ENCODE measurements at places on chromosomes 12 and 14.

- DNase-seq = no peak
Observed at GRCh38 chr14:99601361-99601831, 2.6 kb downstream of the CCDC85C start.

- DNase-seq = no peak
Observed at GRCh38 chr12:62737615-62738014, 197.3 kb downstream of the PPM1H start.

DNA sequence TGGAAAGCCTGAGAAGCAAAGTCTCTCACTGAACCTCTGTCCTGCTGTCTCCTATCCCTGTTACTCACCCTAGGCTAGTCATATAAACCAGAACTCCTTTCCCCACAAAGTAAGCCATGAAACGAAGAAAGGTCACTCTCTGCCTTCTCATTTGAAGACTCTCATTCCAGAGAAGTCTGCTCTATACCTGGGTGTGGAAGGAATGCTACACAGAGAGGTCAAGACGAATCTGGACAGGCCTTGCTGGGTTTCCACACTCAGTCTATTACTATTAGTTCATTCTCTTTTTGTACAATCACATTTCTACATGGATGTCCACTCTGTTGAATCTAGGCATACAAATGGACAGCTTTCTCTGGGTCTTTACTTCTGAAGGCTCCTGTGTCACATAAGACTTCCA, 2.4 kb upstream of the AEBP2 start:
- DNase-seq = no peak

DNA sequence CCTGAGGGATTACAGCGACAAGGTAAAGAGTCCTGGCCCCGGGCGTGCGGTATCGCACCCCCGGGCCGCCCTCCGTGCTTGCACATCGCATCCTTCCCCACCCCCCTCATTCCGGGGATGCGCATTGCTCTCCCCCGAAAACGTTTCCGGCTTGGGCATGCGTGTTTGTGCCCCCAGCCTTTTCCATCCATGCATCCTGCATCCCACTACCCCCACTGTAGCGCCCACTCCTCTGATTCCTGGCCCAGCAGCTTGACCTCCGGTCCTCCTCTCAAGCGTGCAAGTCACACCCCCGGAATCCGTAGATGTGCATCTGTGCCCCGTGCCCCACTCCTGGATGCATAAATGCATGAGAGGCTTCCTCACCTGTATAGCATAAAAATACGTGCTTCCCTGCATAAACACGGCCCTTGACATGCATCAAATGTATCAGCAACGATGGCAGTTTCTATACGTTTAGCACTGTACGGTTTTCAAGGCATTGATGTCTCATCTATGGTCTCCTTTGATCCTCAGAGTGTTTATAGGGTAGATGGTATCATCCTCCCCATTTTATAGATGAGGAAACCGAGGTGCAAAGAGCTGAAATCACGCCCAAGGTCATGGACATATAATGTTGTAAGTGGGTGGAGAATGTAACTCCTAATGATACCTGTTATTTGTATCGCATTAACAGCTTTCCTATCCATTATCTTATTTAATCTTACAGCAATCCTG, 484 bp downstream of the RIC8B start:
- DNase-seq = no peak

- DNase-seq = no peak
Observed at GRCh38 chr12:28578833-28579252, 388.6 kb downstream of the CCDC91 start.

GRCh38 chr12:55642669-55643068, 6.0 kb downstream of the OR10P1 start:
- no peak for DNase-seq

DNA sequence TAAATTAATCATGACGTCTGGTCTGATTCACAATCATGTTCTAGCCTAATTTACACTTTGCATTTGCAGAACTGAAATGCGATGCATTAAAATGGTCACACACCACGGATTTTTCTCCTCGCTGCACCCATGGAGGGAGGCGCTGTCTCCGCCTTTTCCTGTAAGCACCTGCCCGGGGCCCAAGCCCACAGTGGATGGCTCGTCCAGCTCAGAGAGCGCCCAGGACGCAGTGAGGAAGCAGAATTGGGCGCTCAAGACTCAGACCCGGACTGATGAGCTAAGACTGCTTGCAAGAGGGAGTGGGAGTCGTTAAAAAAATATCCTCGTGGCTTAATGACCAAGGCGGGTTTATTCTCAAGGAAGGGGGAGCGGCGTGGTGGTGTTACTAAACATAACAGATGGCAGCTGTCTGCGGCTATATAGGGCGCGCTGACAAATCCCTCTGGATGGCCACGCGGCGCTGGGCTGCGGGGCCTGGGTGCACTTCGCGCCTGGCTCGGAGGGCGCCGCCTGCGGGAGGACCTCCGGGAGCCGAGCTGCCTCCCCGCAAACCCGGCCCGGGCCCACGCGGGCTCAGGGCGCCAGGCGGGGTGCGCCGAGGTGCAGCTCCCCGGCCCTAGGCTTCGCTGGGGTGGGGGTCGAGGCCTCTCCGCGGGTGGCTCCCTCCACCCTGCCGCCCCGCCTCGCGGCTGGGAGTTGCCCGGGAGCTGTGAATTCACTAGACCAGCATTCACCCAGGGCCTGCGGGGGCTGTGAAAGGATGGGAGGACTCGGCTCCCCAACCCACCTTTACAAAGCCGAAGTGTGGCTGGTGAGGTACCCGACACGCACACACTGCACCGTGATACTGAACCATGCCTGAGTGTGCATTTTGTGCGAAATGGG, 78.7 kb downstream of the PPM1A start:
- peak; percentile 56 for DNase-seq

- no peak for DNase-seq
Observed at GRCh38 chr12:79624378-79624777, 66.4 kb downstream of the PAWR start.

DNA sequence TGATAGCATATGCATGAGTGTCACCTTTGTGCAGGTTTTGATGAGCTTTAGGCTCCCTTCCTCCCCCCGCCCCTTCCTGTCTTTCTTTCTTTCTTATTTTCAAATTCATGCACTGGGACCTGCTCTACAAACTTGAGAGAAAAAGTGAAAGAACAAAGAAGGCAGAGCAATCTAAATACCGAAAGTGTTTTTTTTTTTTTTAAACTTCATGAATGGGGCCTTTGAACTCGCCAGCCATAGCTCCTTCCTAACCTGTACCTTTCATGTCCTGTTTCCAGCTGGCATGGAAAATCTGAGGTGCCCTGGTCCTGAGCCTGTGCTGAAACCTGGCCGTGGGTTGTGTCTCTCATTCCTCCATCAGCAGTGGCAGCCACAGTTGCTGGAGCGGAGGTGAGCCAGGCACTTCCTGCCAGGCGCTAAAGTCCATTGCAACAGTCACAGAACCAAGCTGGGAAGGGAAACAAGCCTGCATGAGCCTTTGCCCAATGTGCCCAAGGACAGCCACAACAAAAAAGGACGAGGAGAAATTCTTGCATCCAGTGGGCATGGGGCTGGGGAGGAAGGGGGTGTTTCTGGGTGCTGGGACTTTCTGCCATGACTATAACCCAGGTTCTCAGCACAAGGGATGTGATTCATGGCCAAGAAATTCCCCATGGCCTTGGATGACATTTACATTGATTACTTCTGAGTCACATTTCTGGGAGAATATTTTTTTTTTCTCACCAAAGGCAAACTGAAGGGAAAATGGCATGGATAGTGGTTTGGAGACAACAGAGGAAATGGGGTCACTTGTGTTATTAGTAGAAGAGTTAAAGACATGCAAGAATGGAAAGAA, 102.7 kb downstream of the TMEM30B start:
- no peak for DNase-seq

DNA sequence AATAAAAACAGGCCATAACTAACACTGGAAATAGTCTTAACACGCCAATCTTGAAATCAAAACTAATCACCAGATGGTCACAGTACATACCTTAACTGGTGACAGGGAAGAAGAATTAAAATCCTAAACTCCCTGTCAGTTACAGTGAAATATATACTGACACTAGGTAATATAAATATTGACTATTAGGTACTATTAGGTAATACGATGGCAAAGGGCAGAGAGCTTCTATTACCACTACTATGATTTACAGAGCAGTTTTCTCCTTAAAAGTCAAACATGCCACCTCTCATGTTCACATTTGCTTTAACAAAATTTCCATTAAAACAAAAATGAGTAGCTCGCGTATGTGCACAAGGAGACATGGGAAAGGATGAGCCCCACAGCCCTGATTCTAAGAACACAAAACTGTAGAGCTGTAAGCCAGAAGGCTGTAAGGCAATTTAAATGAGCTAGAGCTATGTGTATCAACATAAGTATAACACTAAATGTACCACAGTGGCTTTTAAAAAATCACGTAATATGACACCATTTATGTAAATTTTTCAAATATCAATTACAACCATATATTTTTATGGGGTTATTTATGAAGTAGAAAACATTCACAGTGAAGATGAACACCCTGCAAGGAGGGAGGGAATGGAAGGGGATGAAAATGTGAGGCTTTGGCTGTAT, 19.1 kb downstream of the SETD3 start:
- no peak for DNase-seq

GRCh38 chr12:73301530-73301929, 1029.4 kb downstream of the TRHDE start:
- DNase-seq = no peak

GRCh38 chr12:70661466-70662161, 24.4 kb upstream of the PTPRB start:
- no peak for DNase-seq

DNA sequence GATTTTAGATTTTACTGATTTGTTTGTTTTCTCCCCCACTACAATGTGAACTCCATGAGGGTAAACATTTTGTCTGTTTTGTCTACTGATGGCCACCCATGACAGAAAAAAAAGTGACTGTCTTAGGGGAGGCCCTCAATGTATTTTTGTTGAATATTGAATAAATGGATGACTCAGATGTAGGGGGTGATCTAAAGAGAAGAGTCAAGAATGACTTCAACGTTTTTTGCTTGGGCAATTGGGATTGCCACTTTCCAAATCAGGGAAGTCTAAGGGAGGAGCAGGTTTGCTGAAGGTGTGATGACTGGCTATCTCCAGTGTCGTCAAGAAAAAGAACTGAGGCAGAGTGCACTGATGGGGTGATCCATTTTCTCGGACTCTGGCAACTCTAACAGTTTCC, 10.7 kb upstream of the PHC1 start:
- DNase-seq = no peak

DNA sequence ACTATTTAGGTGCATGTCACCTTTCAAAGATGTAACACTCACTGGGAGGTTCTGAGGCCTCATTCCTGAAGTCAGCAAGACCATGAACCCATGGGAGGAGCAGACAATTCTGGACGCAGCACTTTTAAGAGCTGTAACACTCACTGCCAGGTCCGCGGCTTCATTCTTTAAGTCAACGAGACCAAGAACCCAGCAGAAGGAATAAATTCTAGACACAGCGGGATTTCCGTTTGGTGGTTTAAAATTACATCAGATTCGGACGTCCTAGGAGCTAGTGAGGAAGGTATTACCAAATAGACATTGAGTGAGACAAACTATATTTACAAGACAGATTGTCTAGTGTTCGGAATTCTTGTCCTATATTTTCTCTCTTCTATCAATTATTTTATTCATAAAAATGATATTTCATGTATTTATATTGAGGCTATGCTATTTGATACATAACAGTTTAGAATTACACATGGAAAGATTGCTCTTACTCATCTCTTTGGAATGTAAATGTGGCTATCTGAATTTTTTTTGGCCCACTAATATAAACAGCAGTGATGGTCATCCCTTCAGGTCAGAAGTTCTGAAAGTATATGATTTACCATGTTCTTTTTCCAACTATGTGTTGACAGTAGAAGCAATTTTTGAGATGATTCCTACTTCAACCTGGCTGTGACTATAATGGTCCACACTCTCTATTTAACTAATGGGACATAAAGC, 1973.0 kb upstream of the FLRT2 start:
- no peak for DNase-seq

GRCh38 chr14:23359167-23359626, 5.8 kb downstream of the EFS start:
- DNase-seq = no peak

DNA sequence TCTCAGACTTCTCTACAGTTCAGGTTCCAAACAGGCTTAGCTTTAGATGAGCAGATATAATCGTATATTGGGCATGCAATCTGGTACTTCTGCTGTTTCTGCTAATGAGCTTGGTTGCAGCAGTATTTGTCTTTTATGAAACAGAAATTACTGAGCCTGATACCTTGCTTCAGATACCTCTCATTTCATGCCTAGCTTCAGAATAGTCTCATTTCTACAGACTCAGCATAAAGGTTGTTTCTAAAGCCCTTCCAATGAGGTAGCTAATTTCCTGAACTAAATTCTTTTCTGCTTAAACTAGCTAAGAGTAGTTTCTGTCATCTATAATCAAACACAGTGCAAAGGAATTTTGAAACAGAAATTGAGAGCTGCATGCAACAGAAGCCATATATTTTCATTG, 275.0 kb upstream of the KITLG start:
- no peak for DNase-seq

DNA sequence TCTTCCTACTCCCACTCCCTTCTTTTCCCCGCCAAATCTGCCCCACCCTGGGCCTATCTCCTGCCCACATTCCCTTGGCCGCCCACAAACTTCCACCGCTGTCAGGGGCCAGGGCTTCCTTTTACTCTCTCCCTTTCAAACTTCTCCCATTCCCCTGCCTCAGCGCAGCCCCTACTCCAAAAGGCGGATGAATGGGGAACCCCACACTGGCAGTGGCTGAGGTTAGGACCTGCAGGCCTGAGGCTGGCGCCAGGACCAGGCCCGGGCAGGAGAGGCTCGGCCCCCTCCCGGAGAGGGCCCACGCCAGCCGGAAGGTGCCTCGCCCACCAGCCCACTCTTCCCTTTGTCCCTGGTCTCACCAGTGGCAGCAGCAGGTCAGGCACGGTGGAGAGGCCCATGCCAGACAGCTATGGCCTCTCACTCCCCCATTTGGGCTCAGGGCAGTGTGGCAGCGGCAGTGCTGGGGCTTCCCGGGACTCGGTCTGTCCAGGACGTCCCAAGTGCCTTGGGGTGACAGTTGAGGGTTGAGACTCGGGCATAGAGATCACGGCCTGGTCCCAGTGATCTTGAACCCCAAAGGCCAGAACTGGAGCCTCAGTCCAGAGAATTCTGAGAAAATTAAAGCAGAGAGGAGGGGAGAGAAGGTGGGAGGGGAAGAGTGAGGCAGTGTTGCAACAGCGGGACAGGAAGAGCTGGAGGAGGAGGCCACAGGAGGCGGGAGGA, at the start of gene TNFRSF1A:
Gene TNFRSF1A (minus strand): TSS at position 660 of the 723 bp plus-strand sequence. CDS start 262 bp downstream, at position 398.
- peak; percentile 23 for DNase-seq

DNA sequence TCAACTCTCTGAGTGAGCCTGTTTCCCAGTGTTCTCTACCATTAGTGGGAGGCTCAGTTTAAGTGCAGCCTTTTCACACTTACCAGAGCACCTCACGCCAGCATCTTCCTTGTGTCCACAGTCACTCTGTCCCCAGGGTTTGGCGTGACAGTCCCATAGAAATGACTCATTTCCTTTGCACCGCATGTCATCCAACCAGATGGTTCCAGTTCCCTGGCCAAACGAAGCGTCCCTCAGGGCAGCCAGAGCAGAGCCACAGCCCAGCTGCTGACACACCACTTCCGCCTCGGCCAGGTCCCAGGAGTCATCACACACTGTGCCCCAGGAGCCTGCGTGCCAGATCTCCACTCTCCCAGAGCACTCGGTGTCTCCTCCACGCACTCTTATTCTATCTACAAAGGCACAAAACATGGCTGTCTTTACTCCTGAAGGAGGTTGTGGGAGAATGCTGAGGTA, 65.4 kb downstream of the ACSM4 start:
- no peak for DNase-seq

Data from NCI-H2227 treated with DMSO at 0.1 percent for 48 hours (cell line).